ENCODE measurements at places on chromosomes 4 and X.

GRCh38 chr4:121958777-121959176 is 6.9 kb upstream of the TRPC3 start:
- no peak for DNase-seq

GRCh38 chrX:49308604-49309269 is 5.3 kb downstream of the GAGE10 start:
- peak; percentile 52 for DNase-seq

DNA sequence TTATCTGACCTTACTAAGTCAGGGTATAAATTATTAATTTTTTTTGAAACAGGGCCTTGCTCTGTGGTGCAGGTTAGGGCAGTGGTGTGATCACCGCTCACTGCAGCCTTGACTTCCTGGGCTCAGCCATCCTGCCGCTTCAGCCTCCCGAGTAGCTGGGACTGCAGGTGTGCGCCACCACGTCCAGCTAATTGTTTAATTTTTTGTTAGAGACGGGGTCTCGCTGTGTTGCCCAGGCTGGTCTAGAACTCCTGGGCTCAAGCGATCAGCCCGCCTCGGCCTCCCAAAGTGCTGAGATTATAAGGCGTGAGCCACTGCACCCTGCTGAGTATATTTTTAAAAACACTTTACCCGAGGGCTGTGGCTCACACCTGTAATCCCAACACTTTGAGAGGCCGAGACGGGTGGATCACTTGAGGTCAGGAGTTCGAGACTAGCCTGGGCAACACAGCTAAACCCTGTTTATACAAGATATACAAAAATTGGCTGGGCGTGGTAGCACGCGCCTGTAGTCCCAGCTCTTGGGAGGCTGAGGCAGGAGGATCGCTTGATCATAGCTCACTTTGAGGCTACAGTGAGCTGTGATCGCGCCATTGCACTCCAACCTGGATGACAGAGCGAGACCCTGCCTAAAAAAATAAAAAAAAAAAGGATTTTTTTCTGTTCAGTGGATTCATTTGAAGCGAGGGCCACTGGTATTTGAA is 721 bp upstream of the TBC1D25 start:
- DNase-seq = no peak

DNA sequence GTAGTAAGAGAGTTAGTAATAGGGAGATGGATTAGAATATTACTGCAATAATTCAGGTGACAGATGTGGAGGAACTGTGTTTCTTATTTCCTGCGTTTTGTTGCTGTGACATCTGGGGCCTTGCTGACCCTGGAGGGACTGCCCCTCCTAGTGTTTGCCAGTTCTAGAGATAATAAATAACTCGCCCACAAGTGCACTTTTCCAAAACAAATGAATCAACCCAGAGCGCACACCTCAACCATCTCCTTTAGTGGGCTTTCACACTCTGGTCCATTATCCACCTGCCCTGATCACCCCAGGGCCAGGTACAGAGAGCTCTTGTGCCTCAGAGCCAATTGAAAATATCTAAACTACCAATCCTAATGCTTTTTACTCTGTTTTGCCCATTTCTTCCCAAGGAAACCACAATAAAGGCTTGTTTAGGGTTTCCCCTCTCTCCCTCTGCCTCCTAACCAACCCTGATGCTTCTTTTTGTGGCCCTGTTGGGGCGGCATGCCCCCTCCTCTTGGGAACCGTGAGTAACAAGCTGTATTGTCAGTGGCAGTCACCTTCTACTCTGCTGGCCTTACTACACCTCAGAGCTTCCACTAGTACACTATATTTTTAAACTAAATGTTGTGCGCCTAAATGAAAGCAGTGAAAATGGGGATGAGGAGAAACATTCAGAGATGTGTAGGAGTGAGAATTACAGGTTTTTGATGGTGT is 270.5 kb downstream of the TENM3 start:
- no peak for DNase-seq

DNA sequence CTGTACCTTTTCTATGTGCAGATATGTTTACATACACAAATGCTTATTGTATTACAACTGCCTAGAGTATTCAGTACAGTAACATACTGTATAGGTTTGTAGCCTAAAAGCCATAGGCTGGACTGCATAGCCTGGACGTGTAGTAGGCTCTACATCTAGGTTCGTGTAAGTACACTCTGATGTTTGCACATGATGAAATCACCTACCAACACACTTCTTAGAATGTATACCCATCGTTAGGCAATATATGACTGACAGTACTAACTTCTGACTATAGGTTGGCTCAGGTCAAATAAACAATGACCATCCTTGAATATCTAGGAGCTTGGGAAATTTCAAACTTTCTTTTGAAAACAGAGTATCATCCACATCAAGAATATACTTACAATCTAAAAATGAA is 139.0 kb downstream of the CORIN start:
- no peak for DNase-seq

DNA sequence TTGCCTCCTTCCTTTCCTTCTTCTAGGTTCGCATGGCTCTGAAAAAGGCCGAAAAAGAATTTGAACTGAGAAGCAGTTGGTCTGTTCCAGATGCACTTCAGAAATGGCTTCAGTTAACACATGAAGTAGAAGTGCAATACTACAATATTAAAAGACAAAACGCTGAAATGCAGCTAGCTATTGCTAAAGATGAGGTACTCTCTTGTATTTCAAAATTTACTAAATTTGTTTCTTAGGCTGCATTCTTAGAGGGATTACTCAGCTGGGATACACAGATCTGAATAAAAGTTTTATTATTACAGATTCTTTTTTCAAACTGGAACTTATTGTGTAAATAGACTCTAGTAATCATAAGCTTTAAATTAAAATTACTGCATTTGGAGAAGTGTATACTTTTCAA is 146.9 kb downstream of the STIM2 start:
- peak; percentile 32 for DNase-seq

DNA sequence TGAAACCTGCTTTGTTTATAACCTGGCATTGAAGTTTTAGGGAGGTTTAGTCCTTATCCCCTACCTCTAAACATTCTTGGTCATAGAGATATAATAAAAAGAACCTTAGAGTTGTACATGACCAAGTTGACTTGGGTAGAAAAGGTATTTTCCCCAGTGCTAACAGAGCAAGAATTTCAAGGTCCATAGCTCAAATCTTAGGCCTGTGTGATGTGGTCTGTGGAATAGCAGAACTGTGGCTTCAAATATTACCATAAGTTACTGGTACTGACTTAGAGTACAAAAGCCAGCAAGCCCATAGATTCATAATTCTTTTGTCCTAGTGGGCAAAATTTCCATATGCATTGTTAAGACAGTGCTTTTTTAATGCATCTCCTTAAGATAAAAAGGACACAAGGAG is 91.2 kb downstream of the GPRIN3 start:
- no peak for DNase-seq

DNA sequence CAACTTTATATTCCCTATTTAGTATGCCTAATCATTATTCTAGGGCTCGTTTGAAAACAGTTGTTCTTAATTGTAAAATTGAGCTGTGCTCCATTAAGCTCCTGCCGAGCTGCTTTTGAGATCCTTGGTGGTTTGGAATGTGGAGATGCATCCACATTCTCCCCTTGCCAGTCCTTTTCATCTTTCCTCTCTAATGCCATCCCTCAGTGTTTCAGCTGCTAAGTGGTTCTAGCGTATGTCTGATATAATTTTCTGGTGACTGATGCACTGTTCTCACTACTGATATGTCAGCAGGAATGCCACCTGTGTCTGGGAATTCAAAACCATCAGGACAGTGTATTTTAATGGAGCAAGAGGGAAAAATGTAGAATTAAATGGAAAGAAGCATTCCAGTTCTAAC is 1085.0 kb downstream of the CCSER1 start:
- DNase-seq = no peak

- no peak for DNase-seq
Observed at GRCh38 chr4:185171373-185172071, 28.5 kb downstream of the SLC25A4 start.

GRCh38 chr4:81038636-81039350 is 8.3 kb downstream of the BMP3 start:
- DNase-seq = no peak

GRCh38 chrX:619812-620531 is 10.6 kb upstream of the SHOX start:
- DNase-seq = peak; percentile 78

GRCh38 chr4:107792711-107793110 is 32.0 kb upstream of the SGMS2 start:
- DNase-seq = no peak

- no peak for DNase-seq
Observed at GRCh38 chrX:103839404-103839803, 7.3 kb upstream of the RAB9B start.

- peak; percentile 80 for DNase-seq
Observed at GRCh38 chrX:150365990-150366911, 3.1 kb downstream of the MAMLD1 start.

- DNase-seq = no peak
Observed at GRCh38 chr4:120915336-120915735, 7.2 kb downstream of the PRDM5 start.

- peak; percentile 2 for DNase-seq
Observed at GRCh38 chrX:80578517-80579105, 158.4 kb downstream of the TENT5D start.

GRCh38 chrX:112802541-112802940 is 38.1 kb downstream of the AMOT start:
- DNase-seq = no peak

DNA sequence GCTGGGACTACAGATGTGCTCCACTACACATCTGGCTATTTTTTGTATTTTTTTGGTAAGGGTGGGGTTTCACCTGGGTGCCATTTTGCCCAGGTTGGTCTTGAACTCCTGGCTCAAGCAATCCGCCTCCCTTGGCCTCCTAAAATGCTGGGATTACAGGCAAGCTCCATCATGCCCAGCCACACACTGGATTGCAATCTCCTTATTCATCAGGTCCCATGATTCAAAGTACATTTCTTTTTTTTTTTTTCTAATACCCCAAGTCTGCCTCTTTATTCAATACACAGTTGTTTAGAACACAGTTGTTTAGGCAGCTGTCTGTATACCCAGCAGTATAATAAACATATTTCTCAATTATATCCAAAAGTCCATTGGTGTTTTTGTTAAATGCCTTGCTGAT is 130.3 kb upstream of the ARSJ start:
- DNase-seq = no peak

Measured in EH (cell line).